ENCODE measurements at places on chromosomes 7 and 10.

DNA sequence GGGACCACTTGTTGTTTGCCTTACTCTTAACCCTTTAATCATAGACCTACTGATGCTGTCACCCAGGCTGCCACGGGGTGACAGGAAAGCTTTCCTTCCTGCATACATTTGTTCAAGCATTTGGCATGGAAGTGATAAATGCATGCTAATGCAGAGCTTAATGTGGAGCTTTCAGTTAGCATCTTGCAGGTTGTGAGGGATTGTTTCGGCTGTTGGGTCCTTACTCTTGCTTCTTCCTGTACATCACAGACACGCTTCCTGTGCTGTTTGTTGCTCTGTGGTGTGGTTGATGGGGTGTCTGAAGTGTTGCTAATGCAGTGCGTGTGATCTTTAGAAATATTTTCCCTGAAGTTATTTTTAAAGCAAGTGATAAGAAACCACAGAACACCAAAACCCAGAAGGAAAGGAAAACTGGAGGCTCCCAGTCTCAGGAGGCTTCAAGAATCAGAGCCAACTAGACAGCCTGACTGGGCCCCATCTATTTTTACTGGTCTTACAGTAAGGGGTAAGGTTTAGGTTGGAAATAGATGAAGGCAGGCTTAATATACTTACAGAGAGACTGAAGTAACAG, 143.1 kb downstream of the CHN2 start:
- no peak for DNase-seq

- no peak for DNase-seq
These were observed 16.3 kb upstream of the ZMIZ1 start for GRCh38 chr10:79052291-79053080.

GRCh38 chr7:131610007-131610406, 53.6 kb upstream of the PODXL start:
- no peak for DNase-seq

DNA sequence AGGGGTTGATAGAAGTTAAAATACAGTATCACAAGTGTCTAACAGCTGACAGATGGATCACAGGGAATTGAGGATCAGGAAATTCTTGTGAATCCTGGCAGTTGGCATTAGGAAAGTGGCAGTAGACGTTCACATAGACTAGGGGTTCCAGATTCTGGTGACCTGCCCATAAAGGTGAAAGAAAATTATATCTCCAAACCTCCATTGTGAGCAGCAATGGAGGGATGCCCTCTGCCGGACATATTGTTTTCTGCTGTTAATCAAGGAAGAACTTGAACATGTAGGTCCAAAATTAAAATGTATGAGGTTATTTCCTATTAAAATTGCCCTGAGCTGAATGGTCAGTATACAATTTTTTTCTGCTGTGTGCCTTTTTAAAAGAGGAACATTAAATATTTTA, 5.1 kb downstream of the NME8 start:
- DNase-seq = no peak

DNA sequence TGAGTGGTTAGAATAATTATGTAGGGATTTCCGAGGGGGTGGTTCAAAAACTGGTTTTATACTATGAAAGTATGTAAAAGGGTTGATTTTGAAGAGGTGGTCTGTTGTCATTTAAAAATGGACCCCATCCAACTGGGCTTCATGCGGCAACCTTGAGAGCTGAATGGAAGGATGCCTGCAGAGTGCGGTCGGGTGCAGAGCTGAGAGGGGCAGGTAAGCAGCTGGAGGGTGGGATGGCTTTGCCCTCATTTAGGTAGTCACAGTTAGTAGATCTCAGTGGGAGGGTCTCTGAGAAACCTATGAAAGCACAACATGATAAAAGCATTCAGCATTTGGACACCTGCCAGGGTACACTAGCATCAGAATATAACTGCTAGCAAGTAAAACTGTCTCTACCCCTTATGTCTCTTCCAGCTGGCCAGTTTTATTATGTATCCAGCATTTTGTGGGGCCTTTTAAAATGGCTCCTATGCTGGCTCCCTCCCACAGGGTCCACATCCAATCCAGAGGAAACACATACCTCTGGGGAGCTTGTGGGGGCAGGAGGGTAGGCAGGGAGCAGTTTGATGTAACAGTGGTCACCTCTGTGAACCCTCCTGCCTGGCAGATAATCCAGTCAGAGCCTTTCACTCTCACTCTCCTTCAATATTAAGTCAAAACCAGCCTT, 75.9 kb upstream of the MAGI2 start:
- DNase-seq = no peak

GRCh38 chr10:27482984-27483956, 20.8 kb upstream of the RAB18 start:
- no peak for DNase-seq

- peak; percentile 28 for DNase-seq
These were observed 43.4 kb downstream of the PPIF start for GRCh38 chr10:79390551-79391229.

- peak; percentile 86 for DNase-seq
These were observed 109.5 kb upstream of the TMEM72 start for GRCh38 chr10:44801383-44802327.

DNA sequence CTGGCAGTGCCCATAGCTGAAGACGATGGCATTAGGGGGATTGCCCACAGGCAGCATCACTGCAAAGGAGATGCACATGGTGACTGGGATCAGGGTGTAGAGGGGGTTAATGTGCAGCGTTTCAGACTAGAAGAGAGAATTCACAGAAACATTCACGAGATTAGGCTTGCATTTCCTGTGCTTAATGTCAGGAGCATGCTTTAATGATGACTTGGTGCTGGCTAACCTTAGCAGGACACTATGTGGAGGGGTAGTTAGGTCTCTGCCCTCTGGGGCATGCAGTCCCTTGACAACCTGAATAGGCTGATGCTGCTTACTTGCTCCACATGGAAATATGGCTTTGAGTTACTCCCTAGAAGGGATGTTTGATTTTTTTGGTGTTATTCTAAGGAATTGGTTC, 21.8 kb downstream of the STMP1 start:
- no peak for DNase-seq

DNA sequence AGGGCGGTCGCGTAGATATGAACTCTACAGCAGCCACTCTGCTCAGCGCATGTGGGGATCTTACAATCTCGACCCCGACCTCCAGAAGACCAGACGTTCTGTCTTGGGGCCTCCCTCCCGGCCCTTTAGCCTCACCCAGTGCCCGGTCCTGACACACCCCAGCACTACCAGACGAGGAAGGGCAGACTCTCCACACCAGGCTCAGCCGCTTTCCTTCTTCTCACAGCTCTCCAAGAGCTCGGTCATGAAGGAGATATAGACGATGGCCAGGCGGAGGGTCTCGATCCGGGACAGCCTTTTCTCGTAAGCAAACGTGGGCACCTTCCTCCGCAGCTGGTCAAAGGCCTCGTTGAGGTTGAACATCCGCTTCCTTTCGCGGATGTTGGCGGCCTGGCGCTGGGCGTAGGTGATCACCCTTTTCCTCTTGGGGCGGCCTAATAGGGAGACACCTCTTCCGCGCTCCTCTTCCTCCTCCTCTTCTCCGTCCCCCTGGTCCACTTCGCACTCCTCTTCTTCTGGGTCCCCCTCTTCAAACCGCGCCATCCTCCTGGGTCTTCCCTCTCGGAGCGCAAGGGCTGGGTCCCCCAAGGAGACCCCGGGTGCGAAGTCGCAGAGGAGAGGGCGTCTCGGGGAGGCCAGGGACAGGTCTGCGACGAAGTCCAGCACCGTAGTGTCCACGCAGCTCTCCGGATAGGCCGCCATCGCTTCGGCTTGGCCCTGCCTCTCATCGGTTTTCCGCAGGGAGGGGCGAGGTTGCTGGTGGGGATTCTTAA, at the start of gene FERD3L:
Gene FERD3L, minus strand, starts transcription at position 761 of the 773 bp plus-strand sequence. Its CDS starts 59 bp downstream, at position 702.
- no peak for DNase-seq

DNA sequence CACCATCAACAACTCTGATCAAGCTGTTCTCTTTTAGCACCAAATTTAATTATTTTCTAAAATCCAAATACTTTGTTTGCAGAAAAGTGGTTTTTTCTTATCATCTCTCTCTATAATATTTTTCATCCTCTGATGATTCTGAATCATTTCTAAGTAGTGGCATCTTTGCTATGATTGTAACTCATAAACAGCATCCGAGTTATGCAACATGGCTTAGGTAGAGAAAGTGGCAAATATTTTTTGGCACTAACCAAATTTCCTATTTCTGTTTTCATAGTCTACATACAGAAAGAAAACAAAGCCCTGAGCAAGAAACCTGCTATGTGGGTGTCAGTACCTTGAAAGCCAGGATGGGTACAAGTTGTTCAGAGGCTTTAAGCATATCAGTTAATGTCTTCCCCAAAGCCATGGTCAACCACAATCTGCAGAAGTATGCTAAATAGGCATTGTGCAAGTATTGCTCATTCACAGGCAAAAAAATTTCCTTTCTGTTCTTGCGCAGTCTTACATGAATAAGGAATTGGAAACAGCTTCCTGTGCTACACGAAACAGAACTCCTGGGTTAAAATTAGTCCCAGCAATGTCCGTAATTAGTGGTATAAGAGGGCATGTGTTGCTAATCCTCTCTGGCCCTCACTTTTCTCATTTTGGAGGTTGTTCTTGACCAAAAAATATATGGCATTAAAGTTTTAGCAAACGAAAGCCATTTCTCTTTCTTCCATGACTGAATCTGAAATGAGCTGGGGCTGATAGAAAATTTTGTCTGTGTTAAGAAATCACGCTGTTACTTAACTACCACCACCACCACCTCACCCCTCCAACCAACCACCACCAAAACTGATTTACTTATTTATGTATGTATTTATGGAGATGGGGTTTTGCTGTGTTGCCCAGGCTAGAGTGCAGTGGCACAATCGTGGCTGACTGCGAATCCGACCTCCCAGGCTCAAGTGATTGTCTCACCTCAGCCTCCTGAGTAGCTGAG, 325.6 kb upstream of the MAGI2 start:
- no peak for DNase-seq

GRCh38 chr10:100021322-100021721, 11.6 kb upstream of the DNMBP start:
- DNase-seq = no peak

- peak; percentile 21 for DNase-seq
These were observed 68.5 kb downstream of the EZH2 start for GRCh38 chr7:148815612-148816011.

GRCh38 chr10:80462981-80463741, 9.1 kb downstream of the TSPAN14 start:
- no peak for DNase-seq
